ENCODE measurements at places on chromosomes 6 and 20. TPM values are rescaled to one million over a fixed set of nuclear protein-coding genes. Genes with fewer than 3 reads are reported as not detected.

The SLC25A27 gene
- 1.0 TPM for total RNA-seq

The TUBE1 gene
- 26.4 TPM for total RNA-seq

The SRXN1 gene
- total RNA-seq = 19.4 TPM

The SALL4 gene
- total RNA-seq = 2.0 TPM

The CFB gene
- total RNA-seq = 0.33 TPM

- peaks cover 4% of the 10 kb centered on the region for H3K36me3 ChIP-seq
- no peaks in the 10 kb centered on the region for H3K4me1 ChIP-seq
- H3K27me3 ChIP-seq = peaks cover 17% of the 10 kb centered on the region
- H3K27ac ChIP-seq = no peak overlapping the region
Measured at GRCh38 chr6:53951383-53951782, 156.6 kb downstream of the LRRC1 start.

GRCh38 chr6:47780510-47781356 lies 1.1 kb upstream of the OPN5 start:
- no peak overlapping the region for H3K27ac ChIP-seq
- DNase-seq = no peak
- no peaks in the 10 kb centered on the region for H3K36me3 ChIP-seq
- H3K27me3 ChIP-seq = peaks cover 2% of the 10 kb centered on the region
- no peaks in the 10 kb centered on the region for H3K4me1 ChIP-seq

DNA sequence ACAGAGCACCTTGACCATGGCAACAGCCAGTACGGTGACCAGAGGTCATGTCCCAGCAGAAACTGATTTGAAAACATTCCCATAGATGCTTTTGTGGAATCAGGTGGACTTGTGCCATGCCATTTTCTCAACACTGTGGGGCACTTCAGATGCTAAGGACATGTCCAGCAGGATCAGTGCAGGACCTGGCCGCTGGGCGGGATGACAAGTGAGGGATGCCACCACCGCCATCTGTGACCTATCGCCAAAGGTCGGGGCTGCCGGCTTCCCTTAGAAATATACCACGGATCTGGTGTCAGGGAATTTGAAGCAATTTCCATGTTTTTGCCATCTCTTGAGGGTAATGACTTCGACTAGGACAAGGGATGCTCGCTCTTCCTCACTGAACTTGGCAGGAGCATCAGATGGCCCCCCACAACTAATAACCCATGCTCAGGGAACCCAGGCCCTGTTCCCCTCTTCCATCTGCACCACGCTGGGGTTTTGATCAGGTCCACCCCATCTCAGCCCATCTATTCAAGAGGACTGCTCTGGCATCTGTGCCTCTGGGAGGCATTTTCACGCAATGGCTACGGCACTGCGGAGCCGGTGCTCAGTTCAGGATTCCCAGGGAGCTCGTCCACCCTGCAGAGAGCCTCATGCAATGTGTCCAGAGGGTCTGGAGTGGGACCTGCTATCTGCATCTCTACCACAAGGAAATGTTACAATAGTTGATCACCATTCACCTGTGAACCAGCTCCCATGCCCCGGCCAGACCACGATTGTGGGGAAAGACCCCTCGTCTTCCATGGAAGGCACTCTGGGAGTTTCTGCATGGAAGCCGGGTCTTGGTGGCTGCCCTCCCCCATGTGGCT lies 302.6 kb downstream of the TAF4 start:
- H3K4me1 ChIP-seq = no peaks in the 10 kb centered on the region
- DNase-seq = no peak
- no peak overlapping the region for H3K27ac ChIP-seq

DNA sequence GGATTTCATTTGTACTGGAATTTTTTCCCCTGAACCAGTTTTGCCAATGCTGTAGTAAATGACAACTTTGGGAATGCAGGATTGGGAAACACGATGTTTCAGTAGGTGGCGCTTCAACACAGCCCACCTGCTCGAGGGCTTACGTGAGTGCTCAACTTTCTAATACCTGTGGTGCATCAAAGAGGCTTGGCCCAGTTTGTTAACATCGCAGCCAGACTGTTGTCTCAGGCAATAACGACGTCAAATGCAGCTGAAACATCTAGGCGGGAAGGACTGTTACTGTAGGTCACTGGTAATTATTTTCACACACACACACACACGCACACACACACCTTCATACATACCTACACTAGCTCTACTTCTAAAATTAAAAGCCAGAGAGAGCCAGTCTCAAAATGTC lies 815.5 kb upstream of the SLC35B3 start:
- H3K4me3 ChIP-seq = no peak overlapping the region
- no peak for DNase-seq
- H3K27me3 ChIP-seq = no peaks in the 10 kb centered on the region
- H3K27ac ChIP-seq = no peak overlapping the region
- H3K36me3 ChIP-seq = no peaks in the 10 kb centered on the region

GRCh38 chr6:14107000-14107399 lies 10.6 kb upstream of the CD83 start:
- no peak overlapping the region for H3K4me3 ChIP-seq
- peaks cover 36% of the 10 kb centered on the region for H3K4me1 ChIP-seq
- peak overlapping the region; percentile 63 for H3K27ac ChIP-seq
- peaks cover 6% of the 10 kb centered on the region for H3K27me3 ChIP-seq
- DNase-seq = no peak

GRCh38 chr20:17796091-17796563 lies 96.4 kb downstream of the BANF2 start:
- no peak overlapping the region for H3K27ac ChIP-seq
- H3K4me3 ChIP-seq = no peak overlapping the region
- H3K4me1 ChIP-seq = no peaks in the 10 kb centered on the region
- H3K27me3 ChIP-seq = peaks cover 11% of the 10 kb centered on the region
- peak; percentile 3 for DNase-seq

- no peaks in the 10 kb centered on the region for H3K4me1 ChIP-seq
- no peak within 1 kb of the TSS for H3K27ac ChIP-seq
- peaks cover 14% of the 10 kb centered on the region for H3K27me3 ChIP-seq
Measured at GRCh38 chr20:9838378-9839295, at the start of gene PAK5. TSS of gene PAK5 (minus strand) at chr20:9839076. CDS start at chr20:9644328, 194,748 bp downstream.

- DNase-seq = no peak
- H3K27ac ChIP-seq = peak overlapping the region; percentile 78
- peaks cover 7% of the 10 kb centered on the region for H3K36me3 ChIP-seq
- peak overlapping the region; percentile 65 for H3K4me3 ChIP-seq
Measured at GRCh38 chr6:25014791-25015560, 79.2 kb upstream of the RIPOR2 start.

GRCh38 chr6:111210194-111210728 lies 123.0 kb downstream of the SLC16A10 start:
- H3K4me3 ChIP-seq = no peak overlapping the region
- no peaks in the 10 kb centered on the region for H3K27me3 ChIP-seq
- no peak for DNase-seq
- H3K4me1 ChIP-seq = no peaks in the 10 kb centered on the region

All from natural killer cell treated with Interleukin-12 subunit alpha and Interleukin-12 subunit beta and Interleukin-15 and Interleukin-18, amount 100 ng/mL, for 72 hours (primary cell).